ENCODE measurements at places on chromosomes 3 and 15. TPM values are rescaled to one million over a fixed set of nuclear protein-coding genes. Genes with fewer than 3 reads are reported as not detected.

ILDR1 gene
- total RNA-seq, result not detected

HACD3 gene
- total RNA-seq, result 58.5 TPM

ASB7 gene
- 7.8 TPM for total RNA-seq

FOXL2NB gene
- total RNA-seq, result 33.4 TPM

CLDN1 gene
- 3.5 TPM for total RNA-seq

PLS1 gene
- total RNA-seq, result 0.53 TPM

FANCD2OS gene
- total RNA-seq, result not detected

TMEM207 gene
- not detected for total RNA-seq

PLA2G4E gene
- not detected for total RNA-seq

MEGF11 gene
- not detected for total RNA-seq

RBMS3 gene
- total RNA-seq, result 28.9 TPM

CPNE9 gene
- not detected for total RNA-seq

CCDC191 gene
- total RNA-seq, result 0.86 TPM

CELF6 gene
- total RNA-seq, result not detected

RAB5A gene
- 46.1 TPM for total RNA-seq

ABI3BP gene
- total RNA-seq, result 13.3 TPM

CPEB1 gene
- total RNA-seq, result 8.1 TPM

TGM4 gene
- total RNA-seq, result not detected

TPM1 gene
- total RNA-seq, result 365 TPM

COMMD4 gene
- 156 TPM for total RNA-seq

AGBL1 gene
- total RNA-seq, result not detected

UBE2E2 gene
- 26.8 TPM for total RNA-seq

SSR3 gene
- total RNA-seq, result 388 TPM

HRG gene
- not detected for total RNA-seq

ACVR2B gene
- total RNA-seq, result 0.29 TPM

MEF2A gene
- 19.5 TPM for total RNA-seq

GAP43 gene
- not detected for total RNA-seq

HMG20A gene
- 20.5 TPM for total RNA-seq

LDHAL6B gene
- not detected for total RNA-seq

SOX14 gene
- not detected for total RNA-seq

Measured in myometrial cell (primary cell).